ENCODE measurements at places on chromosomes 1 and 21.

DNA sequence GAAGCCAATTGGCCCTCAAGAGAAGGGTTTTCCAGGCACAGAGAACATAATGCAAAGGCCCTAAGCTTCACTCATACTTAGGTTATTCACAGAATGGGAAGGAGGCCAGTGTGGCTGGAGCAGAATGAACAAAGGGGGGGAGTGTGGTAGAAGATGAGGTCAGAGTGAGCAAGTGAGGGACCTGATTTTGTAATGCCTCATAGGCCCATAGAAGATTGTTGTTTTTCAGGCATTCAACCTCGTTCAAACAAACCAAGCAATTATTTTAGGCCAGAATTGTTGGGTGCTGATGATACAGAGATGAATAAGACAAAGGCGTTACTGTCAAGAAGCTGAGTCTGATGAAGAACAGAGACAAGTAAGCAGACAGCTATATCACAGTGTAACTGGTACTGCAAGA, 54.5 kb upstream of the RAP1A start:
- DNase-seq = no peak

- DNase-seq = no peak
Measured at GRCh38 chr1:221793439-221794078, 51.7 kb upstream of the DUSP10 start.

DNA sequence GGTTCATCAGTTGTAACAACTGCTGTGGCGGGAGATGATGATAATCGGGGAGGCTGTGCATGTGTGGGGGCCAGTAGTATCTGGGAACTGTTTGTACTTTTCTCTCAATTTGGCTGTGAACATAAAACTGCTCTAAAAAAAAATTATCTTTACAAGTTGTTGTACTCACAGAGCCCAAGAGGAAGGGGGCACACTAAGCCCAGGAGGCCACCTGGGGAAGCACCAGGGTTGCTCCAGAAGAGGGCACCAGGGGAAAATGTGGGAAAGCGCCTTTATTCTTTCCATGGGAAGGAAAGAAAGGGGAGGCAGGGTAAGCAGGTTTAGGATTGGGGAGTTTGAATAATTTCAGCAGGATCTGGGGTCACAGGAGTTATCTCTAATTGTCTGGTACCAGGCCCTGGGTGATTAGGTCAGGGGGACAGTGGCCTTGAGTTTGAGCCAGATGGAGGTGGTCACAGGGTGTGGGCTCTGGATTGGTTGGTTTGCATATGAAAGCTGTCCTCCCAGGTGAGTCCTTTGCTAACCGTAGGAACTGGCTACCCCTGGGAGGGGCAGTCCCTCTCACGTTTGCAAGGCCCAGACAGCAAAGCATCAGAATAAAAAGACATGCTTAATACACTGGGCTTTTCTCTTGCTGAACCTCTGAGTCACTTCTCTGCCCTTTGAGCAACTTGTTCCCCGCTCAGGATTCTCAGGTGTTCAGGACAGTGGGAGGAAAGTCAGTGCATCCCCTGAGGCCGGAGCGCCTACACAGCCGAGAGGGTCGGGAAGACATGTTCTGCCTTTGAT, 11.2 kb downstream of the MYOC start:
- no peak for DNase-seq

DNA sequence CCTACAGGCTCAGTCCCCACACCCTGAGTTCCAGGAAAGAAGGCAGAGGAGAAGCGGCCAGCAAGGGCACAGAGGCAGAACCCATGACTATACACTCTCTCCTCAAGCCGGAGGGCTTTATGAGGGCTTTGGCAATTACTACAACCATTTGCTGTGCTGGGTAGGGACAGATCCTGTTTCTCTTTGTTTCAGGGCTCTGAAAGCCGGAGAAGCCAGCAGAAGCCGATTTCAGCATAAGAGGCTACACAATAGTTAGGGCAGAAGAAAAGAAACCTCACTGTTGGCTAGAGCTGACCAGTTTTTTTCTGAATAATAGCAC, 13.9 kb downstream of the GPR3 start:
- no peak for DNase-seq

Measured in mesothelial cell of epicardium (in vitro differentiated cells).